Adrenal gland (tissue), 19 donors: ENCODE measurements at places on chromosomes 3 and 15. TPM values are rescaled to one million over a fixed set of nuclear protein-coding genes. Genes with fewer than 3 reads are reported as not detected.

Gene UPK1B
- total RNA-seq: not detected

Gene APBA2
- 5.9 TPM for total RNA-seq

Gene P3H2
- total RNA-seq: 84.9 TPM

Gene RBM6
- total RNA-seq: 105 TPM

Gene EBLN2
- total RNA-seq: 2.4 TPM

Gene RNF7
- total RNA-seq: 87.4 TPM

Gene LTK
- 0.33 TPM for total RNA-seq

Gene HTR3E
- total RNA-seq: not detected

Gene TMEM212
- not detected for total RNA-seq

Gene PAQR5
- 38.0 TPM for total RNA-seq

Gene ACTL6A
- 29.2 TPM for total RNA-seq

Gene RBMS3
- total RNA-seq: 66.9 TPM

Gene IGF1R
- total RNA-seq: 66.0 TPM

Gene GOLGA8H
- not detected for total RNA-seq

DNA sequence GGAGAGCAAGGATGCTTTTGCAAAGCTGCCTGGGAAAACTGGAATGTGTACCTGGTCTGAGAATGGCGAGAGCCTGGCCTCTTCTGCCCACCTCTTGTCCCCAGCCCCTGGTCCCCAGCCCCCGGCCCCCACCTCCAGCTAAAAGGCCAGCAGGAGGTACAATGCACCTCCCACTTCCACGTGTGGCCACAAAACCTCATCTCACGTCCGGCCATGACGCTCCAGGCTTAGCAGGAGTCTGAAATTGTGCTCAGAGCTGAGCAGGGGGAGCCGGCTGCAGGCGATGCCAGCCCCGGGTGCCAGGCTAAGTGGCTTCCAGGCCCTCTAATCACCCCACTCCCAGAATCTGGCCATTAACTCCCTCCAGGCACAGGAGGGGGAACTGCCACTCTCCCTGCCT lies 83.1 kb upstream of the PRR20G start:
- no peak for DNase-seq

DNA sequence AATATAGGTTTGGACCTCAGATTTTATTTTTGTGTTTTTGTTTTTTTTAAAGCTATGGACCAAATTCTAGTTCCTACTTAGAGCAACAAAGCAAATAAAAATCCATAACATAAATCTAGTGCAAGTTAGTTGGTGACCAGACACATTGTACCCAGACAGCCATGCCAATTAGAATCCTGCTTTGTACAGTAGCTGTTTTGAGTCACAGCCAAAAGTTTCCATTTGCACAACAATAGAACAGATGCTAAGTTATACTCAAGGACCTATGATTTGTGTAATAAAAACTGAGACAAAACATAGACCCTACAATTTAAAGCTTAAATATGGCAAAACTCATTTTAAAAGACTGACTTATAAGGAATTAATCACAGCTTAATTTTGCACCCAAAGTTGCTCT lies 513.1 kb upstream of the CBLB start:
- no peak for DNase-seq

DNA sequence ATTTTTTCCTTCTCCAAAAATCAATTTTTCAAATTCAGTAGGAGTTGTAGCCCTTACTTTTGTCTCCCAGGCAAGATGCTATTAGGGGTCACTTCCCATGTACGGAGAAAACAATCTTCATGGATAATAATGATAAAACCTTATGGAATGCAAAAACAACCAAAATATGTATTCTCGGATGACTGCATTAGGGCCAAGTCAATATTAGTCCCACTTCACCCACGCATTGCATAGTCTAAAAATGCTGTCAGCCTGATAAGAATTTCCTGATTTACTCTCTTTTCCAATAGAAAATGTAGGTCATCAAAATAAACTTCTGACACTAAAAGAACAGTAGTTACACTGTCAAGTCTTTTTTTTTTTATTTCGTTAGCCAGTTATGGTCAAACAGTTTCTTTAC lies 2.7 kb downstream of the VGLL3 start:
- DNase-seq: no peak

GRCh38 chr3:159763011-159763601 lies 225.5 kb upstream of the IL12A start:
- peak; percentile 56 for DNase-seq

GRCh38 chr3:122023335-122023910 lies 1.4 kb upstream of the ILDR1 start:
- DNase-seq: no peak

DNA sequence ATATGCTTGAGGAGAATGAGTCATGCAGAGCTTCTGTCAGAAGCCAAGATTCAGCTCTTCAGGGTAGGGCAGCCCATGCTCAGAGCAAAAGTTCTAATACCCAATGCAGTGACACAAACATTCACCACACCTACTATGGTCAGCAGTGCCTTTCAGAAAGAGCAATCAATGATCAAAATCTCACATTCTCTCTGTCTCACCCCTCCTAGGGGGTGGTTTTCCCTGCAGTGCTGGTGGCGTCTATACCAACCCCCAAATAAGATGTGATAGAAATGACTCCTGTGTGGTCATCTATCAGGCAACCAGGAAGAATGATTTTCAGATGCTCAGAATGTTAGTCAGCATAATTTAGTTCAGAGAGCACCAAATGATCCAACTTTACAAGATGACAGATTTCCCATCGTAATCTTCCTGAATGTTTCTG lies 385.3 kb downstream of the NTRK3 start:
- no peak for DNase-seq

- no peak for DNase-seq
Measured at GRCh38 chr3:157832588-157832987, 273.6 kb downstream of the SHOX2 start.

DNA sequence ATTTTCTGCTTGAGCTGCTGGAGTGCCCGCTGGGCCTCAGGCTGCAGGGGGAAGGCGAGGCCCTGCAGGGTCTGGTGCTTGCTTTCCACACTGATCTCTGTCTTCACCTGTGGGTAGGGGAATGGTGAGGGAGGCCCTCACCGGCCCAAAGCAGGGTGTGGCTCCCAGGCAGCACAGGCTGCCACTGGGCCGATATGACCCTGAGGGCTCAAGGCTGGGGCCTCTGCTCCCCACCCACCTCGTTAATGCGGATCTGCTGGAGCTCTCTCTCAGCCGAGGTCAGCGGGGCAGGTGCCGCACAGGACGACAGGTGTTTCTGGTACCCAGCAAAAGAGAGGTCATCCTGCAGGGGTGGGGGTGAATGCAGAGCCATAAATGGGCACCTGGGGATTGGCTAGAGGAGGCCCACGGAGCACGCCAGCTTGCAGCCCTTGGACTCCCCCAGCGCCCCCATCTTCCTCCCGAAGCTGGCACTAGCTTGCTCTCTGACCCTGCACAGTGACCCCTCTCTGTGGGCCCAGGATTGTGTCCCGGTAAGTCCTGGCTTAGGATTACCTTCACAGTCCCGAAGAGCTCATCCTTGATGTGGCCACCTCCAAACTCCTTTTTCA lies 5.5 kb upstream of the TLR9 start:
- DNase-seq: no peak

- DNase-seq: no peak
Measured at GRCh38 chr3:45929042-45929679, 14.1 kb upstream of the CXCR6 start.

DNA sequence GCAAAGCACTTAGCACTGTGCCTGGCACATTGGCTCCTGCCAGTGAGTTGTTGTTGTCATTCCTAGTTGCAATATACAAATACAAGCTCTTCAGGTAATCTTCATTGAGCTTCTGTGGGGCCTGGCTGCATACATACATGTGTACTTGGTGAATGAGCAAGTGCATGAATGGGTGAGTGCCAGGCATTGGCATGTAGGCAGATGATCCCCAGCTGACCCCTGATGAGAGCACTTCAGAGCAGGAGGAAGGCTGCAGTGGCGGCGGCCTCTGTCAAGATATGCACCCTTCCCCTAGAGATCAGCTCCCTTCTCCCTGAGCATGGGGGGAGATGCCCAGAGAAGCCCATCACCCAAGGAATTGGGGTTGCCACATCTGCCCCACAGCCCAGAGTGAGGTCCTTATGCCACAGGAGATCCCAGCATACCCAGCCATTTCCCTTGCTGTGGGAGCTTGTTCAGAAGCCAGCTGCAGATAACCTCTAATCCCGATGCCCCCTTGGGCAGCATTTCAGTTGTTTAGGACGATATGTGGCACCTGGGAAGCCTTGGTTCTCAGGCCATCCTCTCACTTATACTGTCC lies 8.8 kb downstream of the CACNA2D3 start:
- DNase-seq: no peak

- peak; percentile 99 for DNase-seq
Measured at GRCh38 chr15:41230650-41231421, at the start of the genes CHP1 and EXD1. TSS of gene CHP1 (plus strand) at chr15:41231268. CDS start at chr15:41231383, 115 bp downstream. TSS of gene EXD1 (minus strand) at chr15:41230757. CDS start at chr15:41226575, 4,182 bp downstream.

GRCh38 chr3:157856078-157856939 lies 249.9 kb downstream of the SHOX2 start:
- peak; percentile 32 for DNase-seq

GRCh38 chr3:140603766-140604165 lies 74.1 kb upstream of the TRIM42 start:
- no peak for DNase-seq

GRCh38 chr3:47606165-47606564 lies 27.5 kb upstream of the CSPG5 start:
- DNase-seq: no peak

GRCh38 chr3:31709526-31709925 lies 176.8 kb downstream of the STT3B start:
- no peak for DNase-seq

DNA sequence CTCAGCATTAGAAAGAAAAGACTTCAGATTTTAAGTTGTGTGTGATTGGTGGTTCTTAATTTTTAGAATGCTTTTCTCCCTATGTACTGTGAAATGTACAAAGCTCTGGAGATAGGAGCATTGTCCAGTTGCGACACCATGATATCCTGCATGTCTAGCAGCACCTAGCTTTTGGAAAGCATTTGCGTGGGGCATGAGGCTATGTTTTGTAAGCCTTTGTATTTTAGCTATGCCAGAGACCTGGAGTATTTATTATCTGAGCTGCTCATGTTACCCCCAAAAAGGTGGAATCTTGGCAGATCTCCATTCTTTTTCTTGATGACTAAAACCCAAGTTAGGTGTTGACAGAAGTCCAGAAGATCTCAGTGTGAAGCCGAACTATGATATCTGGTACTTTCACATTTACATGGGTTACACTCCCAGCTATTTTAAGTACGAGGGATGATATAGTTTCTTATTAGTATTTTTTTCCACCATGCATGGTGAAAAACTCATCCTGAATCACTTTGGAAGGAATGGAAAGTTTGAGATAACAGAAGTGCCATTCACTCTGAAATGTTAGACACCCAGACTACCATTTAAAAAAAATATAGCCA lies 126.7 kb upstream of the SAMMSON start:
- no peak for DNase-seq

DNA sequence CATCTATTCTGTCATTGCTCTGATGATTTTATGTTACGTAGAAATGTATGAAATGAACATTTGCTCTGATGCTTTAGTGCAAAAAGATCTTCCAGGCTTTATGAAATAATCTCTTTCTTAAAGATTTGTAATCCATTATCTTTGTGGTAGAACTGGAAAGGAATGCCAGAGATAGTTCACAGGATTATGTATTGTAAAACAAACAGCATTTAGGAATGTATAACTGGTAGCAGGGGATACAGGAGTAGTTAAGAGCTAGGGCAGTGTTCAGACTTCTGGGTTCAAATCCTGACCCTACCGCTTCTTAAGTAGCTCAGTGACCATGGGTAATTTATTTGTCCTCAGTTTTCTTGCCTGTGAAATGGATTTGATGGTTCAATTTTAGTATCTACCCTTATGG lies 429.8 kb upstream of the TPM1 start:
- DNase-seq: no peak

- no peak for DNase-seq
Measured at GRCh38 chr15:78626381-78626995, 5.7 kb upstream of the CHRNA3 start.

GRCh38 chr3:152200476-152201420 lies 68.0 kb upstream of the MBNL1 start:
- DNase-seq: no peak

- no peak for DNase-seq
Measured at GRCh38 chr15:74642734-74643664, 27.4 kb downstream of the CLK3 start.

- no peak for DNase-seq
Measured at GRCh38 chr3:31377045-31377642, 155.6 kb upstream of the STT3B start.

DNA sequence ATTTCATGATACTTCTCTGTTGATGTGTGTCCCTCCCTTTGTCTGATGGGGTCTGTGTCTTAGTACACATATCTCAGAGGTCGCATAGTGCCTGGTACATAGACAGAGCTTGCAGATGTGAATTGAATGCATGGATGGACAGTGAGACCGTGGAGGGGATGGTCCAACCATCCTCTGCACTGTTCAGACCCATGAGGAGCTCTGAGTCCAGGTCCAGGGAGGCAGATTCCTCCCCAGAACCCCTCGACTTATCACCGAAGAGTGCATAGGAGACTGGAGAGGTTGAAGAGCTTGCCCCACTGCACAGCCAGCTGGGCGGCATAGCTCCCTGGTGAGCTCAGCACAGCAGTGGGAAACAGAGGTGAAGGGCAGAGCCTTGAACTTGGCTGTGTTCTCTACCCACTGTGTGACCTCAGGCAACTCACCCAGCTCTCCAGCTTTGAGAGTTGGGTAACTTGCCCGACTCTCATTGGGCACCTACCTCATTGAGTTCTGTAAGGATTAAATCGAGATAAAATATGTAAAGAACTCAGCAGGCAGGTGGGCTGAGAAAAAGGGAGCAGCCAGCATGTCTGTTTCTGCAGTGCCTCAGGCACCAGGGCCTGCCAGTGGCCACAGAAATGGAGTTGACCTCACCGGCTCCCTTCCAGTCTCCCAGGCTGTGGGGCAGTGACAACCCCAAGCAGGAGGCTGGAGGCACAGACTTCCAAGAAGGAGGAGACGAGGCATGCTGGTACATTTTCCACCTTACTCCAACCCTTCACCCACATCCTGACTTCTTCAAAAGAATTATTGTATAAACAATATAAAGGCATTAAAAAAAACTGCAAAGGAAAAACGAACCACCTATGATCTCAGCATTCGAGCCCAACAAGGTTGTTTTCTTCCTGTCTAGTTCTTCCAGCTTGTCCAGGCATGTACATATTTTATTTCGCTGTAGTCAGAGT lies 54.1 kb upstream of the TFRC start:
- no peak for DNase-seq

DNA sequence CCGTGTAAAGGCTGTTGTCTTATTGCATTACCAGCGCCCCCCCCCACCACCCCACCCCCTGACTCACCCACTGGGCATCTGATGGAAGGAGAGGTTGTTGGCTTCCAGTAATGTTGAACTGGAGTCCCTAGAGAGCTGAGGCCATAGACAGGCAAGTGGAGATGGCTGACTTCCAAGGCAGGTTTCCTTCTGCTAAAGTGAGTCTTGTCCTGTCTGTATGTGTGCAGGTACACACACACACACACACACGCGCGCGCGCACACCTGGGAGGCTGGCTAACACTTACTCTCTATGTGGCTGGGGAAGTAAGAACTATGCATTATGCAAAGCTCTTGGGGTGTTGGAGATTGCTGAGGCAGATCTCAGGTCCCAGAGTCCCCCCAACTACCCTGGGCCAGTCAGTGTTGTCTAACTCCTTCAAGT lies 1.6 kb upstream of the KY start:
- DNase-seq: no peak

GRCh38 chr3:184574515-184575417 lies 13.2 kb downstream of the EPHB3 start:
- no peak for DNase-seq

- DNase-seq: no peak
Measured at GRCh38 chr15:64807051-64807749, 18.2 kb downstream of the PIF1 start.

GRCh38 chr15:34900748-34901147 lies 68.8 kb downstream of the AQR start:
- DNase-seq: no peak

- DNase-seq: no peak
Measured at GRCh38 chr3:174413062-174413912, 445.8 kb upstream of the NAALADL2 start.

- no peak for DNase-seq
Measured at GRCh38 chr3:144235489-144235888, 263.9 kb downstream of the DIPK2A start.
